ENCODE measurements at places on chromosomes 7 and 10.

GRCh38 chr10:84966708-84967441 lies 638.5 kb downstream of the CCSER2 start:
- DNase-seq, result no peak

GRCh38 chr10:8173866-8174243 lies 119.4 kb downstream of the GATA3 start:
- DNase-seq, result no peak

DNA sequence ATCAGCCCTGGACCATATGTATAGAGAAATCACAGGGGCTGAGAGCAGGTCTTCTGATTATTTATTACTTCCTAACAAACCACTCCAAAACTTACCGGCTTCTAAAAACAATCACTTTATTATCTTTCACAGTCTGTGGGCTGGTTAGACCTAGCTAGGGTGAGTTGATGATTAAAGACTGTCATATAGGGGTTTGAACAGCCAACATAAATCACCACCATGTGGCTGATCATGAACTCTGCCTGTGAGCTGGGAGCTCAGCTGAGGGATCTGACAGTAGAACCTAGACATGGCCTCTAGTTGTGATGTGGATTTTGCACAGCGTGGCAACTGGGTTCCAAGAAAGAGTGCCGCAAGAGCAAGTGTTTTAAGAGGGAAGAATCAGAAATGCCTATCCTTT lies 305.4 kb downstream of the CSTF2T start:
- DNase-seq, result no peak

GRCh38 chr7:28037220-28038010 lies 143.2 kb downstream of the JAZF1 start:
- DNase-seq, result peak; percentile 93

- peak; percentile 56 for DNase-seq
Measured at GRCh38 chr7:101164071-101164840, 1.1 kb downstream of the VGF start.

GRCh38 chr7:36408589-36408988 lies 18.9 kb downstream of the ANLN start:
- DNase-seq, result peak; percentile 58

DNA sequence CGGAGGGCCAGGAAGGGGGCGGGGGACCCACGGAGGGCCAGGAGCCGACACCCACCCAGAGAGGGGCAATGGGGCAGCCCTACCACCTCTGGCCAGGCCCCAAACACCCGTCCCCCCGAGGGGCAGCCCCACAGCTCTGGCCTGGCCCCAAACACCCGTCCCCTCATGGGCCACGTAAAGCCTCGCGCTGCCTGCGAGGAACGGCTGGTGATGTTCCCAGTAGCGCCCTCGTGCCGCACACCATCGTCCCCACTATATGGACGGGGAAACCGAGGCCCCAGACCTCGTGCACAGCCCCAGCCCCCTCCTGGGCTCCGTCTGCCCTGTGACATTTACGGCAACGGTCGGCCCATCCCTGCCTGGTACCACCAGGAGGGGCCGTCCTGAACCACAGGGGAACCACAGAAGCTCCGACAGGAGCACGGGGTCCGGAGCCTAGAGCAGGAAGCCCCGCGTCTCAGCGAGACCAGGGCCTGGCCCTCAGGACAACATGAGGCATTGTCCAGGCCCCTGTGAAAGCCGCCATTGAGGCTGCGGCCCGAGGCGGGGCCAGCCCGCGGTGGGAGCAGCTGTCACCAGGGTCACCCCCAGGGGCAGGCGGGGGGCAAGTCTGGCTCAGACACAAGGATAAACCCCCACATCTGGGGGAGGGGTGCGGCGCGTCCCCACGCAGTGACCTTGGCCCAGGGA lies 35.6 kb downstream of the GET4 start:
- DNase-seq, result no peak

GRCh38 chr10:20995123-20995987 lies 98.2 kb upstream of the NEBL start:
- no peak for DNase-seq

GRCh38 chr7:129644634-129645230 lies 33.2 kb downstream of the NRF1 start:
- peak; percentile 62 for DNase-seq

GRCh38 chr10:113569576-113569975 lies 16.7 kb downstream of the HABP2 start:
- DNase-seq, result no peak

GRCh38 chr7:129188372-129188891 lies at the start of gene SMO:
TSS of gene SMO (plus strand) at chr7:129188633. CDS start at chr7:129189152, 519 bp downstream.
- DNase-seq, result no peak

- DNase-seq, result no peak
Measured at GRCh38 chr7:2510909-2511768, 8.4 kb upstream of the LFNG start.

GRCh38 chr7:76509931-76510877 lies at the start of gene UPK3B:
TSS of gene UPK3B (plus strand) at chr7:76510552. CDS start at chr7:76510653, 101 bp downstream.
- DNase-seq, result no peak

DNA sequence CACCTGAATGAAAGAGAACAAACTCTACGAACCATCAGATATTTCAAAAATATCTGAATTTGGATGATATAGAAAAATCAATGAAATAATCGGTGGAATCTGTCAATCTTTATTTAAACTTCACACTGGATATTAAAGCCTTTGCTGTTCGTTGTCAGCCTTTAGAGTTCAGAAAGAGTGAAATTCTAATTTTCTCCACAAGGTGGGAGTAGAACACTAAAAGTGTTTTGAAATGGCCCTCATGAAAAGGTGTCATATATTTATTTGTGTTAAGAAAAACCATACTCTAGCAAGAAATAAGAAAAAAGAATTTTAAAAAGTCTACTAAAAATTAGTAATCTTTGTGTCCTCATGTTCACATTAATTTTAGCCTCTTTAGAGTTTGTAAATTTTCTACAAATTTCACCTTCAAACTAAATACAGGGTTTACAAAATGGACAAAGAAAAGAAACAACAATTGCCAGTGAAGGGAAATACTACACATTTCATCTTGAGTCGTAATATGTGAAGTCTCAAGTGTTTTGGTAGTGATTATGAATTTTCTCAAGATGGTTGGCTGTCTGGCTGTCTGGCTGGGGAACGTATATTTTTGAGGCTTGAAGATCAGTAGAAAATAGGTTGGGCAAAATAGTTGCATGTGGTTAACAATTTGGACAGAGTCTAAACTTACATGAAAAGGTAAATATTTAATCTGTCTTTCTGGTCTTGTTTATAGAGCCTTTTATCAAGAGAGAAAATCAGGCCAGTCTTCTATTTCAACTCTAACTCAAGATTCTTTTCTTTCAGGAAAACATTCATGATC lies 43.7 kb downstream of the DNAJB9 start:
- DNase-seq, result peak; percentile 56

DNA sequence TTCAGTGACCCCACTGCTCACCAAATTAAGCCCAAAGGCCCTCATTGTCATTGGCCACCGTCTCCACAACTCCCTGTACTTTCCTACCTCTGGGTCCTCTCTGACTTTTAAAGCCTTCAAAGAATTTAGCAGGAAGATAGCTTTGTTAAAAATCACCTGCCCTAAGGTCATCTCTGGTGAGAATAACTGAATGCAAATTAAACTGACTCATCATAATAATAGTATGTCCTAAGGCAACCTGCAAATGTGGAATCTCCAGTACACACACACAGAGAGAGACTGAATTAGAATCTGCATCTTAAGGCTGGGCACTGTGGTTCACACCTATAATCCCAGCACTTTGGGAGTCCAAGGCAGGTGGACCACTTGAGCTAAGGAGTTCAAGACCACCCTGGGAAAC lies 24.1 kb downstream of the OAT start:
- peak; percentile 33 for DNase-seq

- no peak for DNase-seq
Measured at GRCh38 chr7:50368366-50368765, 63.9 kb downstream of the IKZF1 start.

DNA sequence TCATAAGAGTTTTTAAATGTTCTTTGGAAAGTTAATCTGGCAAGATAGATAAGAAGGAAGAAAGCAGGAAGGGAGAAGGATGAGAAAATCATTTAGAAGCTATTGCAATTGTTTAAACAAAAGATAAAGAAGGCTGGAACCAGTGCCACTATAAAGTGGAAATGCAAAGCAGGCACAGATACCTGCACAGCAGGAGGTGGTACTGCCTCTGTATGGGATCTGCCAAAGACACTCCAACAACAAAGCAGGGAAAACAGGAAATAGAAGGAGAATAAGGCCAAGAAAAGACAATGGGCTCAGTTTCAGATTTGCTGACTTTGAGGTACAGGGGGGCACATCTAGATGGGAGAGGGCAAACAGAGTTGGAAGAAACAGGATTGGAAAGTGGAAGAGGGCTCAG lies 138.6 kb downstream of the PPP1R17 start:
- DNase-seq, result no peak

- no peak for DNase-seq
Measured at GRCh38 chr10:111266165-111266564, 189.3 kb downstream of the ADRA2A start.

DNA sequence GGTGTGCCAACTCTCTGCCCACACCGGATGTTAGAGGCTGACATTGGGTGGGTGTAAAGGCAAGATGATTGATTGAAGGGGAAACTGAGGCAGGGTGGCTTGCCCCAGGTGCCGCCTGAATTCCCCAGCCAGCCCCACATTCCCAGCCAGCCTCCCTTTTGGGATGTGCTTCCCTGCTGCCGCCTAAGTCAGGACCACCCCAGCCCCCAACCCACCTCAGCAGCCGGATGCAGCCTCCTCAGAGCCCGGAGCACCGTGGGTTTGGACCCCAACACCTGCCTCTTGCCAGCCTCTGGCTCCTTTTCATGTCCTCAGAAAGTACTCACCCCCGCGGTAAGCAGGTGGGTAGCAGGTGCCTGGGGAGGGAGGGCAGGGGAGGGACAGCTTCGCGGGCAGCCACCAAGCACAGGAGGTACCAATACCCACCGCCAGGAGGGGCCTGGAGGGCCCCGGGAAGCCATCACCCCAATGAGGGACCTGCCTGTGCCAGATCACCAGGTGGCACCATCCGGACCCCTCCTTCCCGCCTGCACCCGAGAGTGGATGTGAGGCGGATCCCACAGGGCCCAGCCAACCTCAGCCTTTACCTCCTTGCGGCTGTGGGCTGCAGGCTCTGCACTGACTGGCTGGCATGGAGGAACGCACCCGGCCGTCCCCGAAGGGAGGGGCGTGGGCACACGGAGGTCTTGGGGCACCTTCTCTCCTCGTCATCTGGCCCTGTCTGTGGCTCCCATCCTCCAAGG lies 60.5 kb downstream of the PWWP2B start:
- DNase-seq, result no peak

DNA sequence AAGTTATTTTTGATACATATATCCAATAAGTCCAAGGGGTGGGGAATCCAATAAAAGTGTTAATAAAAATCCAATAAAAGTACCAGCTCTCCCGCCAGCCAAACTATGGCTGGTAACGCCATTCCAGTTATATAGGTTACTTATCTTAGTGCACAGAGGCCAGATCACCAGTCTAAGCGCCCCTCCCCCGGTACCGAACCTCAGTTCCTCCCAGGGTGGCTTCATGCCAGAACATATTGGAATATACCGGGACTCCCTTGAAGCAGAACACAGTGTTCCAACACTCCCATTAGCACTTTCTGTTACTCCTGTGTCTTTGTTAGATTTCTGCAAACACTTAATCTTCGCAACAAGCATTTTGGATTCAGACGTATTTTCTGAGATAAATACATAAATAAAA lies 7.5 kb downstream of the FBH1 start:
- DNase-seq, result no peak

GRCh38 chr10:18294633-18295032 lies 154.4 kb downstream of the CACNB2 start:
- DNase-seq, result no peak

DNA sequence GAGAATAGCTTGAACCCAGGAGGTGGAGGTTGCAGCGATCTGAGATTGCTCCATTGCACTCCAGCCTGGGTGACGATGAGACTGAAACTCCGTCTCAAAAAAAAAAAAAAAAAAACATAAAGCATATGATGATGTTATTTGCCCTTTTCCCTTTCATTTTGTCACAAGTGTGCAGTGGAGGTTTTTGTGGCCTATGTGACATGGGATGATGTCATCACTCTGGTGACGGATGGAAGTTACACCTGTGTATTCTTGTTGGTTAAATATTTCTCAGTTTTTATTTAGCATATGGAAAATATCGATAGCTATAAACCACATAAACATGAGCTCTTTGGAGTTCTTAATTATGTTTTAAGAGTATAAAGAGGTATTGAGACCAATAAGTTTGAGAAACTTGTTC lies 71.8 kb upstream of the EMX2 start:
- no peak for DNase-seq

DNA sequence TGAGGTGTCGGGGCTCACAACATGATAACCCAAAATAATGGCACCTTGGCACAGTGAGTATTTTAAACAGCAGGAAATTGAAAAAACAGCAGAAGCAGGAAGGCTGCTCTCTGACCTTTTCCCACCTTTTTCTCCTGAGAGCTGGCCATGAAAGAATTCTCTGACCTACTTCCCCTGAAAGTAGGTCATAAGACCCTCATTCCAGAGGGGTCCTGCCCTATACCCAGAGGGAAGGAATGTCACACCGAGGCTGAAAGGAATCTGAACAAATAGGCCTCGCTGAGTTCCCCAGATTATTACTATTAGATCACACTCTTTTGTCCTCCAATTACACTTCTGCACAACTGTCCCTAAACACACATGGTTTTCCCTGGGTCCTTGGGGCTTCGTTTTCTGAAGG lies 18.8 kb downstream of the CPVL start:
- no peak for DNase-seq

DNA sequence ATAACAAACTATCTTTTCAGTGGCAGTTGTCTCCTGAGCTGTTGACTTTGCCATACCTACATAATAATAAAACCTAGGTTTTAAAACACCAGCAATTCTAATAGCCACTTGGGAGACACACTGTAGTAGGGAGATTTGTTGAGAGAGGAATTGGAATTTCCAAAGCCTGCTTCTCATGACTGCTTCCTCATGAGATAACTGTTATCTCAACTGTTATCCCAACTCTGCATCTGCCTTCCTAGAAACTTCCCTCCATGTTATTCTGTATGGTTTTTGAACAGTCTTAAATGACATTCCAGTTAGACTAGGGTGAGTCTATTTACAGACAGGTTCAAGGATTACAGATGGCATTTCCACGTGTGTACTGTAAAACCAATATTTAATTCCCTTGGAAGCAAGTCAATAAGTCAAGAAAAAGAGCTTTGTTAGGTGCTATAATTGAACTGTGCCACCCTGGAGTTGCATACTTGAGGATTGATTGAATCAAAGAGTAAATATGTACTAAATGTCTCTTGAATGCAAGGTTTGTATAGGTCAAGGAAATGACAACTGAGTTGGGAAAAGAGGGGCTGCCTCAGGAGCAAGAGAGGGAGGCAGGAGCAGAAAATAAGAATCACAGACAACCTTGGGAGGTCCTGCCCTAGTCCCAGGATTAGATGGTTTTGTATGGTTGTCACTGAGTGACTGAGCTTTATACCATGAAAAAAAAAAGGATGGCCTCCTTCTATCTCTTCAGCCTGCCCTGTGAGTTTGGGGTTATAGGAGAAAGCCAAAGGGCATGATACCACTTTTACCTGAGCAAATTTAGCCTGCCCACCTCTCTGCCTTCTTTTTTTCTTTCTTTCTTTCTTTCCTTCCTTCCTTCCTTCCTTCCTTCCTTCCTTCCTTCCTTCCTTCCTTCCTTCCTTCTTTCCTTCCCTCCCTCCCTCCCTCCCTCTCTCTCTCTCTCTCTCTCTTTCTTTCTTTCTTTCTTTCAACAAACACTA lies 9.9 kb upstream of the TM9SF3 start:
- no peak for DNase-seq

Measured in MCF 10A (cell line).